ENCODE measurements at places on chromosomes 2 and 18.

DNA sequence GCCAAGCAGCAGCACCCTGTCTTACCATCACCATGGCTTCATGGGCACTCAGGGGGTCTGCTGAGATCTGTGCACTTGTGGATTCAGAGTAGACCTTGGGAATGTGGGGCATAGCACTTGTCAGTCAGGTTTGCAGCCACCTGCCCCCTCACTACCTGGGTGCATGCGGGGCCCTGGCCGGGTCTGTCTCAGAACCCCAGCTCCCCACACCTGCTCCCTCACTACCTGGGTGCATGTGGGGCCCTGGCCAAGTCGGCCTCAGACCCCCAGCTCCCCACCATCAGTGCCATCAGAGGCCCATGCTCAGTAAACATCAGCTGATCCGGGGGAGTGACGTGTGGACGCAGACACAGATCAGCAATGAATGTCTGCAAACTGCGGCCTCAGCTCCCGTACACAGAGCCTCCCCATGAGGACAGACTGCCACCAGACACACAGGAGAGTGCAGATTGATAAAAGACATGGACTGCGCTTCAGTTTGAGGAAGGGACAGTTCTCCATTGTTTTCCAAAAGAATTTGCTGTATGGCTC, 205.1 kb downstream of the GLI2 start:
- DNase-seq, result no peak

GRCh38 chr2:236862961-236863728, 222.5 kb upstream of the COPS8 start:
- DNase-seq, result no peak

GRCh38 chr18:3706279-3707097, 256.5 kb downstream of the TGIF1 start:
- no peak for DNase-seq

- DNase-seq, result no peak
Measured at GRCh38 chr18:22300665-22301636, 116.8 kb downstream of the CTAGE1 start.

GRCh38 chr2:9461079-9461478, 13.3 kb upstream of the IAH1 start:
- no peak for DNase-seq

DNA sequence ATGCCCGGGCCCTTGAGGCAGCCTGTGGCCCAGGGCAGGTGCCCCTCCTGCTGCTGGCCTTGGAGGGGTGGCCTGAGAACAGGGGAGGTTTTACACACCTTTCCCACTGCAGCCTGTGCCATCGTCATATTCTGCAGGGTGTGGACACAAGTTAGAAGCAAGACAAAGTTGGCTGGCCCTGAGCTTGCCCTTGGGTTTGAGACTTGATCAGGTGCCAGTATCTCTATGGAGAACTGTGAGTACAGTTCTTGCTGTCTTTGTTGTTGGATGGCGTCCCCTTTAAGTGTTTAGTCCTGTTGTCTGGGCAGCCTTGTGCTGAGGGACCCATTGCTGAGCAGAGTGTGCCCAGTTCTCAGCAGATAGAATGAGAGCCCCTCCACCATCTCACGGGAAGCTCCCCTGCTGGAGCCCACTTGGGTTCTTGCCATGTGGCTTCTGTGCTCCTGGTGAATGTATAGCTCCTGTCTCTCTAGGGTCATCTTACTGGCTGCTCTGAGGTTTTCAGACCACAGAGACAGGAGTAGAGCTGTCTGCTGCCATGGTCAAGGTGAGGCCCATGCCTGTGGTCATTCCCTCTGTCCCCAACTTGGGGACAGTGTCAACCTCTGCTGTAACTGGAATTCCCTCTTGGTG, 115.9 kb downstream of the SH3RF3 start:
- no peak for DNase-seq

DNA sequence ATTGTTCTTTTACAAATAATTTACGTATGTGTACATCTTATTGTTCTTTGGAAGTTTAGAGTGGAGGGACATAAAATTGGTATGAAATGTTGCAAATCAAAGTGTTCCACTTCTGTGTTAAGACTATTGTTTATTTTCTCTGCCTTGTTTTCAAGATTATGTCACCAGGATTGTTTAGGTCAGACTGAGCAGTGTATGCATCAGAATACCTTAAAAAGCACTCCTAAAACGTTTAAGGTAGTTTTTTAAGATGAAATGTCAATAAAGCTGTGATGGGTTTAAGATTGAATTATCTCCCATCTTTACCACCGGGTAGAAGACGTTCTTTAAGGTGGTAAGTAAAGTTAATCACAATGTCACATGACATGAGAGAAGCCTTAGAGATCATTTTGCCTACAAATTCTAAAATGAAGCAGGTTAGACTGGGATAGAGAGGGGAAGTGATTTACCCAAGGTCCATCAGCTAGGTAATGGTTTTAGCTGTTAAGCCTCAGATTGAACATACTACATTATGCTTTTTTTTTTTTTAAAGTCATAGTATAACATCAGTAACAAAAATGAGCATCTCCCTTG, 10.6 kb downstream of the VAPA start:
- no peak for DNase-seq

DNA sequence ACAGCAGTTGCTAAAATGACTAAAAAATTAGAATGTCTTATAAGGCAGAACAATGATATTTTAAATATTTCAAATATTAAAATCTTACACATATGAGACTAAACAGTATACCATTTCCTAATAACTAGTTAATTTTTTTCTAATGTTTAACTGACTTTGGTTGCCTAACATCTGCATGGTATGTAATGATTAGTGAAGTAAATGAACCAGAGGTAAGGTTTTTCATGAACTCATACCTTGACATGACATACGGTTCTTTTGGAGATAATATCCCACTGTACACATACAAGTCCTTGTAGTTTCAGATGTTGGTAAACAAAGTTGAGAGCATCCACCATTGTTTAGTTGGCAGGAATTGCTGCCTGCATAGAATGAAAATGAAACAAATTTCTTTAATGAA, 1360.2 kb downstream of the LRP1B start:
- DNase-seq, result no peak

GRCh38 chr2:50116096-50117010, 915.6 kb downstream of the NRXN1 start:
- DNase-seq, result no peak

DNA sequence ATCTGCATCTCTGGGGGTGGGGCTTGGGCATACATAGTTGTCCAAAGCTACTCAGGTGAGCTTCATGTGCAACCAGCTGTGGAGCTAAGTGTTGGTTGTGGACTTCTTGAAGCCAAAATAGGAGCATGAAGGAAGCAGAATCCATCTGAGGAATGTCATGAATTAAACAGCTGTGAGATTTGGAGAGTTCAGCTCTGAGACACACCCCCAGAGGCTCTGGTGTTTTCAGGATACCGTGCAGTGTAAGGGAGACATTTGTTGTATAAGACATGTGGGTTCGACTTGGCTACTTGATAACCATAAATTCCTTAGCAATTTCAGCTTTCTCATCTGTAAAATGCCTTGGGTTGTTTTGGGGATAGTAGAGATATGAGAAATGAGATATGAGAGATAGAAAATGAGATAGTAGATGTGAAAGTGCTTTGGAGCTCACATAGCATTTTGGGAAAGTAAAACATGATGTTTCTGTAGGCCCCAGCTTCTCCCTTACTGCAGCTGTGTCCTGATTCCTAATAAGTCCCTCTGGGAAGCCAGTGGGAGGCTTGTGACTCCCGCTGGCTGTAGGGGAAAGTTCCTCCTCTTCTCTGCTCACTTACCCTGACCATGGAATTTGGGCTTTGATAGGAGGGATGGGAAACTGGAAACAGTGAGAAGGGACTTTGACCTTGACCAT, 50.0 kb downstream of the DPYSL5 start:
- no peak for DNase-seq

- no peak for DNase-seq
Measured at GRCh38 chr2:15668611-15669305, 77.1 kb downstream of the DDX1 start.

DNA sequence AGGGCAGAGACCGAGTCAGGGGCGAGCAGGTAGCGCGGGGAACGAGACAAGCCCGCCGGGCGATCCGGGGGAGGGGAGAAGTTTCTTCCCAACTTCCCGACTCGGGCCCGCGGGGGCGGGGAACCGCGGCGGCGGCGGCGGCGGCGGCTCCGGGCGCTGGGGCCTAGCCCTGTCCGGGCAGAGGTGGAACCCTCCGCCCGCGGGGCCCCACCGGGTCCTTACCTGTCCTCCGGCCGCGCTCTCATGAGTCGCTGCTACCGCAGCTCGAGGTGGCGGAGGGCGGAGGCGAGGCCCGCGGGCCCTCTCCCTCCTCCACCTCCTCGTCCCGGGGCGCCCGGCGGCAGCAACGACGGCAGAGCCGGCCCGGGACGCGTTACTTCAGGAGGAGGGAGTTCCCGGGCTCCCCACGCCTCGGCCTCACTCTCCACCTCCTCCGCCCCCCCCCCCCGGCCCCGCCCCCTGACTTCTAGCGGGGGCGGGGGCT, at the start of gene YES1:
YES1 (minus strand) TSS at position 351 of the 484 bp plus-strand sequence. CDS start 55,415 bp downstream, outside the sequence.
- DNase-seq, result no peak

GRCh38 chr2:52862801-52863200, 904.8 kb upstream of the CHAC2 start:
- DNase-seq, result no peak

- DNase-seq, result no peak
Measured at GRCh38 chr2:138036522-138036921, 72.2 kb downstream of the HNMT start.

GRCh38 chr2:40470822-40471813, 19.2 kb upstream of the SLC8A1 start:
- no peak for DNase-seq

DNA sequence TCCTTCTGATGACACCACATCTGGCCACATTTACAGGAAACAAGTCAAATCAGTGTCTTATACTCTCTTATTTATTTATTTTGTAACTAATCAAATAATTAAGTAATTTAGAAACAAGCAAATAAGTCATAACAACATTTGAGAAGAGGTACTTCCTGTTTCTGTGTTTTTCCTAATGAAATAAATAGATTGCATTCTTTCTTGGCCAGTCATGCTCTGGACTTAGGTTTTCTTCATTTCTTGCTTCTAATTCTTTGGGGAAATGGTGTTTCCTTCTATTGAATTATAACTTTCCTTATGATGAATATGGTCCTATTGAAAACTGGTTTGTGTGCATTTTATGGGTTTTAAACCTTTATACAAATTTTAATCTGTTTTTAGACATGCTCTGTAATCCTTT, 546.4 kb downstream of the LRRTM4 start:
- DNase-seq, result no peak

- peak; percentile 31 for DNase-seq
Measured at GRCh38 chr18:12391487-12392165, 14.6 kb upstream of the AFG3L2 start.

DNA sequence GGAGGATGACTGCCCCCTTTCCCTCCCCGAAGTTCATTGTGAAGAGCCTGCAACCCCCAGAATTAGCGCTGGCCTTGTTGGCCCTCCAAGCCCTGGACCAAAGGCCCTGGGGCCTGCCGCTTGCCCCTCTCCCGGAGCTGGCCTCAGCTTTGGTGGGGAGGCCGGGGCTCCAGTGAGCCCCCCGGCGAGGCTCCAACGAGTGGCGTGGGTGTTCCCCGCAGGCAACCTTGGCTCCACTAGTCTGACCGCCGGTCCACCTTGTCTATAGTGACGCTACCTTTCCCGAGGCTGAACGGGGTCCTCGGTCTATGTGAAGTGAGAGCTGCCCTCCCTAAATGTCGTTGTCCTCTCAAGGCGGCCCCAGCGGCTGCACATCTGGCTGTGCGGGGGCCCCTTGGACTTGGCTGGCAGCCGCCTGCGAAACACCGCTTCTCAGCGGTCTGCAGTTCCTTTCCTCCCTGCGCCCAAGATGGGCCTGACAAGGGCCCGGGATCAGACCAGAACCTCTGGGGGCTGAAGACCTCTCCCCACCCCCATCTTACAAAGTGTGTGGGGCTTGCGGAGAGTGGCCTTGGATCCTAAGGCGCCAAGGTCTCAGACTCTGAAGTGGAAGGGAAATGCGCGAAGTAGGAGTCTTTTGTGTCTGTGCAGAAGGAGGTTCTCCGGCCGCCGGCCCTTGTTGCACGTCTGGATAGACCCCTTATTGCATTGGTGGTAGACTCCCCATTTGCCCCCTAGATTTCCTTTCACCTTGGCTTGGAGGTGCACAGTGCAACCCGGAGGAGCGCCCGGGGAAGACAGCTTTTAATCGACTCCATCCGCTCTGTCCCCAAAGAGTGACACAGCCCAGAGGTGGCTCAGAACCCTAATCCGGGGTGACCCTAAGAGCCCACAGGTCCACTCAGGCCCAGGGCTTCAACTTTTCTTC, 3.9 kb upstream of the HOXD10 start:
- DNase-seq, result no peak

GRCh38 chr2:11742317-11742701, 4.1 kb upstream of the LPIN1 start:
- no peak for DNase-seq

DNA sequence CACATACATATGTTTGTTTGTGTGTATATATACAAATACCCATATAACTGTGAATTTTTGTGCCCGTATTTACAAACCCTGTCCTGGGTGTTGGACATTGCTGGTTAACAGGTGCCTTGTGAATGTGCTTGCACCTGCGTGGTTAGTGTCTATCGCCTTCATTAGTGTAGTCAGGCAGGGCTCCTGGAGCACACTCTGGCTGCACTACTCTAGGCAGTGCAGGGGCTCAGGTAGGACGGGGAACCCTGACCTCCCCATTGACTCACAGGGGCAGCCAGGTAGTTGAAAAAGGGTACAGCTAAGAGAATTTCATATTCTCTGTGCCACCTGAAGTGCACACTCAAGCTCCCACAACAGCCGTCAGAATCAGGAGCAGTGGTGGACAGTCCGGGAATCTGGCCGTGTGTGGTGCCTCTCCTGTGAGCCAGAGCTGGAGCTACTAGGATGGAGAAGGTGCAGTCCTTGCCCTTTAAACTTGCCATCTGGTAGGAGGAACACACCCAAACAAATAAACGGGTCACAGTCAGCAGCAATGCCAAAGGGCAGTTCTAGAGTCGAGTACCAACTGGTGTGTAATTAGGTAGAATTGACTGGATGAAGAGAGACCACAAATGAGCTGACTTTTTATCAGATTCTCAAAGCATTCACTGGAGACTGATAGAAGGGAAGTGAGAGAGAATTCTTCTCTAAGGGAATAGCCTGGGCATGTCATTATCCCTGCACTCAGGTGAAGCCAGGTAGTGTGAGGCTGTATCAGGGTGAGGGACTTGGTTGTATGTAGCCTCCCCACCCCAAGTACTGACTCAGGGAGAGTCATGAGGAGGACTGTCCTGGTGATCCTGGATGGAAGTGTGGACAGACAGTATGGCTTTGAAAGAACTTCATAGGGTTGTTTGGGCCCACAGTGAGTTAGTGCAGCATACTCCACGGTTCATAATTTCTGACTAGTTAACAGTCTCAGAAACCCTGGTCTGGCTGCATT, 44.1 kb downstream of the FARP2 start:
- DNase-seq, result no peak

DNA sequence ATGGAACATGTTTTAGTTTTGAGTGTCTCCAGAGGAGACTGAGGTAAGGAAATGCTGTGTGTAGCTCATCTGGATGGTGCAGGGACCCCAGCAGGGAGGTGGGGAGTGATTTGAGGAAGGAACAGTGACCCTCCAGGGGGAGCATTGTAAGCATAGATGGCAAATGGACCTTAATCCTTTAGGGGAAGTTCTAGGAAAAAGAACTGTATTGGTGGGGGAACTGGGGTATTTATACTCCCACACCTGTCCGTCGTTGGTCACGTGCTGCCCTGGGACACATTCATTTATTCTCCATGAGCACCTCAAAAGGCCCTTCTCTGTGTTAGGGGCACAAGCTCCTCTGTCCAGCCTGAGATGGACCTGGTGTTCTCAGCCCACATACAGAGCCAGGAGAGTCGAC, 233.9 kb upstream of the HDAC4 start:
- DNase-seq, result no peak
